ENCODE measurements at places on chromosomes 3 and 15. TPM values are rescaled to one million over a fixed set of nuclear protein-coding genes. Genes with fewer than 3 reads are reported as not detected.

The PGBD4 gene
- 0.96 TPM for total RNA-seq

The CCR2 gene
- total RNA-seq: not detected

The IL17RC gene
- total RNA-seq: 29.5 TPM

The FBXL22 gene
- total RNA-seq: 0.25 TPM

The PP2D1 gene
- total RNA-seq: not detected

The PRICKLE2 gene
- 2.4 TPM for total RNA-seq

The GRM2 gene
- not detected for total RNA-seq

The MAP4 gene
- 101 TPM for total RNA-seq

The SLC12A1 gene
- total RNA-seq: not detected

The UNC45A gene
- total RNA-seq: 54.5 TPM

The STAC gene
- 2.3 TPM for total RNA-seq

The SH2D7 gene
- total RNA-seq: not detected

The ARPIN gene
- total RNA-seq: 13.6 TPM

The C2CD4B gene
- 0.31 TPM for total RNA-seq

All from A549 treated with GW870086 at 1 μM for 4 hours (cell line).